ENCODE measurements at places on chromosomes 1 and 21.

- DNase-seq = no peak
Observed at GRCh38 chr1:214028649-214029406, 41.1 kb downstream of the PROX1 start.

DNA sequence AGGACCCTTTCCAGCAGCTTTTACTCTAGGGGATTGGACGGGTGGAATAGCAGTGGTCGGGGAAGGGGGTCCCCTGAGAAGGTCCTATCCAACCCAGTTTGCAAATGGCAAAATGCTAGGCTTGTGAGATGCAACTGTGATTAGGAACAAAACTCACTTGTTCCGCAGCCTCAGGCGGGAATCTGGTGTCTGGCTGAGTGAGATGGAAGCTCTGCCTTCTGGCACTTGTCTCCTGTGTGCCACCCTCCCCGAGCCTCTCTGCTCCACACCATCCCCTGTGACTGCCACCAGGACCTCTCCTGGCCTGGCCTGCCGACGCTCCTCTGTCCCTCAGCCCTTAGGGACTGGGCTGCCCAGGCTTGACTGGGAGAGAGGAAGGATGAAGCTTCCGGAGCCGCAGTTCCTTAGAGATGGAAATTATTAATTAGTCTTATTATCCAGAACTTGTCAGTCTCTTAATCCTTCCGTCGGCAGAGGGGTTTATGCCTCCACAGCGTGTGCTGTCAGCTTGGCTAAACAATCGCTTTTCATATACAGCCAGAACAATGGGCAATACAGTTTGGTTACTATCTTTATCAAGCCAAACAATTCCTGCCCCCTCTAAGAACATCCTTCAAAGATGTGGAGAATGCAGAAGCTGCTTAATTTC lies 292.8 kb upstream of the VAMP3 start:
- no peak for DNase-seq

DNA sequence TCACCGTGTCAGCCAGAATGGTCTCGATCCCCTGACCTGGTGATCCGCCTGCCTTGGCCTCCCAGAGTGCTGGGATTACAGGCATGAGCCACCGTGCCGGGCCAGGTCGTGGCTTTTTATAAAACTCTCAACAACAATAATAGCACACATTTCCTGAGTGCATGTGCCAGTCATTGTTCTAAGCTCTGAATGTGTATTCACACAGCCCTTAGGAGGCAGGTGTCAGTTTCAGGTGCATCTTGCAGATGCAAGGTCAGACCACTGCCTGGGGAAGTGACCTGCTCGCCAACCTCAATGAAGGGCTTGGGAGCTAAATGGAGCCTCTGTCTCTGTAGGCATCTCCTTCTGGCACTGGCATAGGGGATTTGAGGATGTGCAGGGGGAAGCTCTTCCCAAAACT lies 1.6 kb upstream of the LEFTY2 start:
- DNase-seq = no peak

- no peak for DNase-seq
Observed at GRCh38 chr1:217542837-217543236, 88.1 kb downstream of the GPATCH2 start.

- DNase-seq = no peak
Observed at GRCh38 chr1:71393301-71393700, 312.5 kb upstream of the ZRANB2 start.

DNA sequence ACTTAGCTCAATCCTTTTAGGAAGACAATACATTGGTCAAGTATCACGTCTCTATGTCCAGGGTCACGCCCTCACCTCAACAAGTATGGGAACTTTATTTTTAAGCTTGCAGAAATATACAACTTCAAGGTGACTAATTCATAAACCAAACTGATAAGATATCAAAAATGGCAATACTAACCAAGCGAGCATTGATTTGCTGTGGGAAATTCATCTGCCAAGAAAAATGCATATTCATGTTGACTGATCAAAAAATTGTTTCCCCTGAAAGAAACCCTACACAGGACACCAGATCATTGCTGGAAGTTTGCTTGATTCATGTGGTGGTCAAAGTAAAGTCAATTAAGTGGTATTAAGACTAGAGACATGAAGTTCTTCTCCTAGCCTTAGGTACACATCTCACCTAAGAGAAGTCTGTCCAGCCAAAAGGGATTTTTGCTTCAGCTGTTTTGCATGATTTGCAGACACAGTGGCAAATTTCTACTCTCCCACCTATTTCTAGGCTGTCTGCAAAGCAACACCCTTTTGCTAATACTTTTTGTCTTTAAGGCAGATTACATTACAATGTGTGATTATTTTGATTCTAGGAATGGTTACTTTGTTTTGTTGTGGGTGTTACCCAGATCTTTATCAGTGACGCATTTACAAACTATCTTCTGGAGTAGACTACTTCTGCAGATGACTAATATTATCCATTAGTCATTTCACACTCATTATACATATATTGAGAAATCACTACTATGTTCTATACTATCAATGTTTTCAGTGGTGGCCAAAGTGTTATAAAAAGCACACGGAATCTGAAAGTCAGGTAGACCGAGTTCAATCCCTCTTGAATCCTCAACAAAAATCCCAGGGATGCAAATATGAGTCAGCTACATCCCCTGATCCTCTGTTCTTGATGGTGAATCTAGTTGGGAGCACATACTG lies 12.4 kb downstream of the SAMSN1 start:
- no peak for DNase-seq

DNA sequence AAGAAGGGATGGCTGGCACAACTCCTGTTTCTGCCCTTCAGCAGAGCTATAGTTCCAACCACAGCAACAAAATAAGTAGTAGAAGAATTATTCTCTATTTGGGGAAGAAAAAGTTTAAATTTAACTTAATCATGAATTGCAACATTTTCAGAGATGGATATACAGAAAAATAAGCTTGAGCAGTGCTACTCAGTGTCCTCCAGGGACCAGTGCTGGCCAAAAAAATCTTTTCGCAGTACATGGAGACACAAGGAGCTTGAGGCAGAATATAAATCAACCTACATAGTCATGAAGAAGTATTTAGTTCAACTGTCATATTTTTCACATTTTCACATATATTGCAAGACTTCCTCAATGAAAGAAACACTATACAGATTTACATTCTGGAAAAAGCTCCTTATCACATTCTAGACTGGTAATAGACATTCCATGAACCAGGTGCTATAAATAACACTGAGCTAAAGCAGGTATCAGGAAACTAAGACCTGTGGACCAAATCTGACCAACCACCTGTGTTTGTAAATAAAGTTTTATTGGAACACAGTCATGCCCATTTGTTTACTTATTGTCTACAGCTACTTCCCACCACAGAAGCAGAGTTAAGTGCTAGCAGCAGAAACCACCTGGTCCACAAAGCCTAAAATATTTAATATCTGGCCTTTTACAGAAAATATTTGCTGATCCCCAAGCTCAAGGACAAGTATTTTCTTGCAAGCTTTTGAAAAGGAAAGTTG lies 101.9 kb downstream of the RGS21 start:
- no peak for DNase-seq

GRCh38 chr1:47697616-47698335 lies 259.9 kb downstream of the FOXD2 start:
- DNase-seq = no peak

- no peak for DNase-seq
Observed at GRCh38 chr1:37476460-37477197, 2.2 kb downstream of the ZC3H12A start.

- DNase-seq = no peak
Observed at GRCh38 chr1:93080179-93080823, 1.2 kb downstream of the MTF2 start.

DNA sequence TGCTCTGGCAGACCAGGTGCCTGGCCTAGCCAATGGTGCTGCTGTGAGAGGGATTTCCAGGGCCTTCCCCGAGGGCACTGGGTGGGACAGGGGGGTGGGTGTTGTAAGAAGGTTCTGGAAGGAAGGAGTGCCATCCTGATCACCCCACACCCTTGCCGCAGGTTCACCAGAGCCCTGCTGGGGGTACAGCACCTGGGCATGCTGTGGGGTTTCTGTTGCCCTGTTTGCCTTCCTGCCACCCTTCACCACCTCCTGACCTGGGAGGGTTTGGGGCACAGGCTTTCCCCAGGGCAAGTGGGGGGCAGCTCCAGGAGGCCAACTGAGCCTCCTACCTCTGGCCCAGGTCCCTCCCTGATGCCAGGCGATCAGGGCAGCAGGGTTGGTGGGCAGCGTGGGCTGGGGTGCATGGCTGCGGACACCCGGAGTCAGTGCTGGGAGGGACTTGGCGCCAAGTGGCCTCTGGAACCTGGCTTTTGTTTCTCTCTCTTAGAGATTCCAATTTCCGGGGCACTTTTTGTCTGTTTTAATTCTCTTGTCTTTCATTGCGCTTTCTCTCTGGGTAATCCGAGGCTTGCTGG lies 318.8 kb downstream of the PTPRU start:
- DNase-seq = no peak

- no peak for DNase-seq
Observed at GRCh38 chr1:6301526-6301925, 40.6 kb upstream of the GPR153 start.

DNA sequence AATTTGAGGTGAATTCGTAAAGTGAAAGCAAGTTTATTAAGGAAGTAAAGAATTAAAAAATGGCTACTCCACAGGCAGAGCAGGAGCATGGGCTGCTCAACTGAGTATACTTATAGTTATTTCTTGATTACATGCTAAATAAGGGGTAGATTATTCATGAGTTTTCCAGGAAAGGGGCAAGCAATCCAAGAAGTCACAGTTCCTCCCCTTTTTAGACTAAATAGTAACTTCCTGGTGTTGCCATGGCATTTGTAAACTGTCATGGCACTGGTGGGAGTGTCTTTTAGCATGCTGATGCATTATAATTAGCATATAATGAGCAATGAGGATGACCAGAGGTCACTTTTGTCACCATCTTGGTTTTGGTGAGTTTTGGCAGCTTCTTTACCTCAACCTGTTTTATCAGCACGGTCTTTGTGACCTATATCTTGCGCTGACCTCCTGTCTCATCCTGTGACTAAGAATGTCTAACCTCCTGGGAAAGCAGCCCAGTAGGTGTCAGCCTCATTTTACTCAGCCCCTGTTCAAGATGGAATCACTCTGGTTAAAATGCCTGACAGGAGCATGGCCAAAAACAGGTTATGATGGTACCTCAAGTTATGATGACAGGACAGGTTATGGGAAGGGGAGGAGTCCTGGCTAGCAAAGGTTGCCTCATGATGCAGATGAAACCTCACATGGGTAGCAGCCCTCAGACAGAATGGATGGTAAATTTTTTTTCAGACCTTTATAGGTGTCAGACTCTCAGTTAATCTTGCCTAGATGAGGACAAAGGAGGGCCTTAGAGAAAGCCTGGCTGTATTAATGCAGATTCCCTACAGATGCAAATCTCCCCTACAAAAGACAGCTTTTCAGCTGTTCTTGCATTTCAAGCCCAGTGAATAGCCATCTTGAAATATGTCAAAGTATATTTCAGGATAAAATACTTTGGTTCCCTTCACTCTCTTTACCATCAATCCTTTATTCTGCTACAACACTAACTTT lies 49.7 kb downstream of the SIPA1L2 start:
- DNase-seq = no peak

DNA sequence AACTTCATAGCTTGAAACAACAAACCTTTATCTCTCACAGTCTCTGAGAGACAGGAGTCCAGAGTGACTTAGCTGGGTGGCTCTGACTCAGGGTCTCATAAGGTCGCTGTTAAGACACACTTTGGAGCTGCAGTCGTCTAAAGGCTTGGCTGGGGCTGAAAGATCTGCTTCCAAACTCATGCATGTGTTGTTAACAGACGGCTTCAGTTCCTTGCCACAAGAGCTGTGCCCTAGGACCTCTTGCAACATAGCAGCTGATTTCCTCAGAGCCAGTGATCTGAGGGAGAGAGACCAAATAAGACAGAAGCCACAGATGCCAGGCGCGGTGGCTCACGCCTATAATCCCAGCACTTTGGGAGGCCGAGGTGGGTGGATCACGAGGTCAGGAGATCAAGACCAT lies 176.8 kb downstream of the DISC1 start:
- DNase-seq = no peak

All from activated CD4-positive, alpha-beta T cell treated with anti-CD3 and anti-CD28 coated beads for 24 hours (primary cell).